Suppressor macrophage treated with lipopolysaccharide for 1 hour (primary cell): ENCODE measurements at places on chromosomes 16 and 17.
A peak's percentile ranks its signal among the peaks of the same experiment; 100 is the strongest.

GRCh38 chr17:50634224-50634914 is at the start of gene ABCC3:
ABCC3 (plus strand) TSS chr17:50634881; CDS start chr17:50634937, 56 bp downstream.
- DNase-seq = peak; percentile 83

DNA sequence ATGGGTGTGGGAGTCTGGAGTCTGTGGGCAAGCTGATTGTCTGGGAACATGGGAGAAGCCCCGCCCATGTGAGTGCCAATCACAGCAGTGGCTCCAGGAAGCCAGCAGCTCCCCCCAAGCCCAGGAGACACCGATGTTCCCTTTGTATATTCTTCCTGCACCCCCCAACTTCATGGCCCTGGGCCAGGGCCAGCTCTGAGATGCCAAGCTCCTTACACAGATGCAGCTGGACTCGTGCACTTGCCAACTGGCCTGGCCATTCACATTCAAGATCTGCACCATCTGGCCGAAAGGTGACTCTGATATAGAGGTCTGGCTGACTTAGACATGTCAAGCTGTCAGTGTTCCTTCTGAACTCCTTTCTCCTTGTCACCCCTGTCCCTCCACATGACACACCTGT is 50.5 kb downstream of the CACNG5 start:
- no peak for DNase-seq

GRCh38 chr17:76278952-76279741 is 14.0 kb downstream of the UBALD2 start:
- peak; percentile 94 for DNase-seq

DNA sequence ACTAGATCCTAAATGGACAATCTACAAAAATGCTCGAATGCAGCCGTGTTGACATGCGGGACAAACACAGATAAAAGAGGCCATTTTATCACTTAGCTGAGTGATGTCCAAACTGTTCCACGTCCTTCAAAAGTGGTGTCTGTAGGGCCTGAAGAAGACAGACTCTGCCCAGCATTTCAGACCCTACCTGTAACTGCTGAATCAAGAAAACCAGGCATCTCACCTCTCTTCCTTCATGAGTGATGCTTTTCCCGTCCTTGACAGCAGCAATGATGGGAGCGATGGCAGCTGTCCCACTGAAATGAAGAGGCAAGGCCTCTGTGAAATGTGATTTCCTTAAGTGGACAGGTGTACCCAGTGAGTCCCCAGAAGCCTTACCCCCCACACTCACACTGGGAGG is 12.3 kb downstream of the ELAC2 start:
- no peak for DNase-seq

DNA sequence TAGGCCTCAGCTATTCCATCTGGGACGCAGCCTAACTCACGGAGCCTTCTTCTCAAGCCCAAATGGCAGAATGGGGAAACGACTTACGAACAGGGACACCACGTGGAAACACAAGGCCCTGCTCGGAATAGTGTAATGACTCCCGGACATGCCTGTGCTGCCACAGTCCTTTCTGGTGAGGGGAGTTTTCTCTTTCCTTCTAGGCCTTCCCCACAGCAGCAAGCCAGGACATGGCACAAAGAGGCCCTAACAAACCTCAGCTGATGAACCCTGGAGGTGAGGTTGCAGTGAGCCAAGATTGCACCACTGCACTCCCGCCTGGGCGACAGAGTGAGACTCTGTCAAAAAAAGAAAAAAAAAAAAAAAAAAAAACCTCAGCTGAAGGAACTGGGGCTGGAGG is 15.3 kb downstream of the ZBTB4 start:
- DNase-seq = no peak

GRCh38 chr17:951325-952132 is 28.0 kb downstream of the NXN start:
- DNase-seq = no peak
